G401 (cell line): ENCODE measurements at places on chromosomes 11 and 22. TPM values are rescaled to one million over a fixed set of nuclear protein-coding genes. Genes with fewer than 3 reads are reported as not detected.

- DNase-seq: no peak
Observed at GRCh38 chr22:37314315-37315074, 32.2 kb downstream of the CYTH4 start.

- DNase-seq: peak; percentile 82
Observed at GRCh38 chr11:64138398-64138797, 27.5 kb downstream of the MACROD1 start.

DNA sequence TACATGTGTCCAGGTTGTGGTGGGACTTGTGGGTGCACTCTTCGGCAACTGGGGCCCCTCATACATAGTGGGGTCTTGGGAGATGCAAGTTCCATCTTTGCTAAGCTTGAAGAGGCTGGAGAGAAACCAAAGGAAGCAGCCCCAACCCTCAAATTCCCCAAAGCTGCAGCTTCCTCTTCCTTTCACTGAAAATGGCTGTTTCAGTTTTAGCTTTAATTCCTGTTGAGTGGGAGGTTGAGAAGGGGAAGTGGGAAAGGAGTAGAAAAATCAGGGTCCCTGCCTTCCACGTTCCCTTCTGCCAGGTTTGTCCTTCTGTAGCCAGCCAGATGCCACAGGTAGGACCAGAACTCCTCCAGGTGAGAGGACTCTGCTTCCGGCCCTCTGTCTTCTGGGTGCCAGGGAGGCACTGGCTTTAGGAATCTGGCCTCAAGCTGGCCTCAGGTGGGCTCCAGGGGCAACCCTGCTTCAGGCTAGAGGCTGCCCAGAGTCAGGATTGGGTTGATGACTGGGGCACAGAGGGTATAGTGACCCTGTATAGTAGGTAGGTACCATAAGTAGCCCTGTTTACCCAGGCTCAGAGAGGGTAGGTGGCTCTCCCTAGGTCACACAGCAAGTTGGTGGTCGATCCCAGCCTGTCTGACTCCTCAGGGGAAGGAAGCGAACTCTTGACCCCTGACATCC is 16.2 kb downstream of the P2RY6 start:
- DNase-seq: no peak

DNA sequence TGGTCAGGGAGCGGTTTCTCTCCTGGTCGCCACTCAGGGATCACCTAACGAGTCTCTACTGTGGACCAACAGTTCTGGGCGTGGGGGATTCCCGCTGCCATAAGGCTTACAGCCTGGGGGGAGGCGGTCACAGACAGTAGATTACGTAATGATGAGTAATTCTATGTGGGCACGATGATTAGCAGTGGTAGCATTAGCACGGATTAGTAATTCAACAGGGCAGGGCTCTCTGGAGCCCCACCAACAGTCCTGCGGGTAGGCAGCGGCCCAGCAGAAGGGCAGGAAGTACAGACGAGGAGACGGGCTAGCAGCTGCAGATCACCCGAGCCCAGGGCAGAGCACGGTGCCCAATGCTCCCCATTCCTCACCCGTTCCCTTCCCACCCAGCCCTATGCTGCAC is 3.6 kb downstream of the SHISAL1 start:
- DNase-seq: no peak

DNA sequence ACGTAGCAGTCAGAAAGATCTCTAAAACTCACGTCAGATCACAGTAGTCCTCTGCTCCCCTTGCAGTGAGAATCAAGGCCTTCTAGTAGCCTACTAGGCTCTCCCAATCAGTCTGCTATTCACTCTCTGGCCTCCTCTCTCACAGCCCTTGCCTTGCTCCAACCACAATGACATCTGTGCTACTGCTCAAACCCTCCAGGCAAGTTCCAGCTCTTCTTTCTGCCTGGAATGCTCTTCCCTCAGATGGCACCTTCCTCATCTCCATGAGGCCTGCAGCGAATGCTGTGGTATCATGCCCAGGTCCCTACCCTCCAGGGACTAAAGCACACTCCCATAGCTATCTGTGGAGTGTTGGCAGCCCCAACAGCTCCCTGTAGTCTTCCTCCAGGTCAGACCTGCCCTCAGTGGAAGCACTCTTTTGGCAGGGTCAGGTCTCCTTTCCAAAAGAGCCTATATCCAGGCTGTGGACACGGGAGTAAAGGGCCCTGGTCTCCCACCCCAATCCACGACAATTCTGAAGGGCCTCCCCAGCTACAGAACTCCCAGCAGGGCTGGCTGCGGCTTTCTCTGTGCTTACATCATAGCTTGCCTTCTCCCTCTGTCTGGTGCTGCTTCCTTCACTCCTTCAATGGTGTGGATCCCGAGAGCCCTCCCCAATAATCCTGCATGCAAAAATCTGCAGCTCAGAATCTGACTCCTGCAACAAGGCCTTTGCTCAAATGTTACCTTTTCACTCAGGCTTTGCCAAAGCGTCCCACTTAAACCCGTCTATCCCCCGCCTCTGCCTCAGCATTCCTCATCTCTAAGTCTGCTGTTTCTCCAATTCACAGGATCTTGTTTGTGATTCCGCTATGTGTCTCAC is 8.9 kb downstream of the HIRA start:
- peak; percentile 10 for DNase-seq

DNA sequence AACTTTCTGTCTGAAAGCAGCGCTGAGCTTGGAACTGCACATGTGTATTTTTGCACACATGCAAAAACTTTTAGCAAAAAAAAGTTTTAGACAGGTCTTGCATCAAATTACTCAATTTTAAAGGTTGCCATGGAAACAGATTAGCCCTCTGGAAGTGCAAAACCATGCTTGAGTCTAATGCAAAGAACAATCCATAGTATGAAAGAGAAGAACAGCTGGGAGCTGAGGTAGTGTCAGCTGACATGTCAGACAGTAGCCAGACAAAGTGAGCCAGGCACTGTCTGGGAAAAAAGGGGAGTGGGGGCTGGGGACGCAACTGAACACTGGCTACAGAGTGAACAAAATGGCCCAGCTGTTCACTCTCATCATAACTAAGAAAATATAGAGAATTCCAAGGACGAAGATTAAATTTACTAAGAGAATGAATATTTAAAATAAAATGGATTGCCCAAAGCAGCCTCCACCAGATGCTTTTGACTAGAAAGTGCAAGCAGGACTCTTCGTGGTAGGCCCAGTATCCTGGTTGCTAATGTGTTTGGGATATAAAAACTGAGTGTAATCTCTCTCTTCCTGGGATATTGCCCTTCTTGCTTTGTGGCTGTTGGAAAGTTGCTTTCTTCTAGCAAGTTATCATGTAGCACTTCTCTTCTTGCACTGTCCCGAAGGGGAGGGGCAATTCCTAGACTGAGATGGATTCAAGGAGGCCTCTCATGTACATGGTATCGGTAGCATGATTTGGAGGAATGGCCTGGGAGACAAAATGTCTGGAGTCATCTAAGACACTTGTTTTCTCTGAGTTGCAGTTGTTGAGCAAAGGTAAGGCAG is 434.1 kb upstream of the FAT3 start:
- no peak for DNase-seq

DNA sequence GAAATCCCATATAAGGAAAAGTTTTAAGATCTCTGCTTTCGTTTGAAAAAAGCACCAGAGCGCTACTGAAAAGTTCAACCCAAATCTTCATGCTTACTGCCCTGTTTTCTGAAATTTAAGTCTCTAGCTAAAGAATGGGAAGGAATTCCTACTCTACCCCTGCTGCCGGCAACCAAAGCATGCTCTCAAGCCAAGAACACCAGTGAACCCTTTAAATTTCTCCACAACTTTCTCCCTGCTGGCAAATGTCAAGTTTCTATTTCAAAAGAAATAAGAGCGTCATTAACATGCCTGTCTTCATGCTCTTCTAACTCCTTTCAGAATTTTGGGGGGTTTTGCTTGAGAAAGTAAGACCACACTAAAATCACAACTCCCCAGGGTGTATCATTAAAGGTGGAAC is 6.8 kb upstream of the SMCO4 start:
- no peak for DNase-seq

- DNase-seq: peak; percentile 6
Observed at GRCh38 chr11:65445101-65445603, 22.6 kb downstream of the NEAT1 start.

- no peak for DNase-seq
Observed at GRCh38 chr22:50445071-50445879, 29.6 kb downstream of the SBF1 start.

DNA sequence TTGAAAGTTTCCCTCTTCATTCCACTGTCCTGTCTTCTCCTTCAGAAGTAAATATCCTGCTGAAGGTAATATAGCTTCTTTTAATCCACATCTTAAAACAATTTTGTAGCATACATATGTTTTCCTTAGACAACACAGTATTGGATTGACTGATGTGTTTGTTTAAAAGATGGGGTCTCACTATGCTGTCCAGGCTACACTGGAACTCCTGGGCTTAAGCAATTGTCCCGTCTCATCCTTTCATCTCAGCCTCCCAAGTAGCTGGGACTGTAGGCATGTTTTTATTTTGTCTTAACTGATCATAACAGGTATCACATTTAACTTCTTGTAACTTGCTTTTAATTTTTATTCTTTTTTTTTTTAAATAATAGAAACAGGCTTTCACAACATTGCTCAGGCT is 55.9 kb downstream of the MRTFA start:
- no peak for DNase-seq

DNA sequence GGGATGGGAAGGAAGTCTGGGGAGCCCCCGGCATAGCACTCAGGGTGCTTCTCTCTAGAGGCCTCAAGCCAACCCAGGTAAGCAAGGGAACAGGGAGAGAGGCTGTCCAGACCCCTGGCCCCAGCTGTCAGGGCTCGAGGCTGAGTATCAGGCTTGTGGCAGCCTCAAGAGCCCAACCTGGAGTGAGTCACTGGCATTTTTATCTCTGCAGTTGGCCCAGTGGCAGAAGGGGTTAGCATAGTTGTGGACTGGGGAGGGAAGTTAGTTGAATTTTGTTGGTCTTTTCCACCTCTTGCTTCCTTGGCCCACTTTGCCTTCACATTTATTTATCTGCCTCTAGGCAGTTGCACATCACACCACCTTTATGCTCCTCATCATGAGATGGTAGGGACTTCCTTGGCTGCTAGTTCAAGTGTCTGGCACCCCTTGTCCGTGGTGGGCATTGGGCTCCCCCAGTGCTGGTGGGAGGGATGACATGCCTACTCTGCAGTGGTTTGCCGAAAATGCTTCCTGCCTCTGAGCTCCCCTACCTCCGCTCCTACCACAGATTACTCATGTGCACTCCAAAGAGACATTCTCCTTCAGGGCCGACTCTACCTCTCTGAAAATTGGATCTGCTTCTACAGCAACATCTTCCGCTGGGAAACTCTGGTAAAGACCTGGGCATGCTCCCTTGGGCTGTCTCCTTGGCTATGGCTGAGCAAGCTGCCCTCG is 60.1 kb downstream of the SCN3B start:
- DNase-seq: no peak

DNA sequence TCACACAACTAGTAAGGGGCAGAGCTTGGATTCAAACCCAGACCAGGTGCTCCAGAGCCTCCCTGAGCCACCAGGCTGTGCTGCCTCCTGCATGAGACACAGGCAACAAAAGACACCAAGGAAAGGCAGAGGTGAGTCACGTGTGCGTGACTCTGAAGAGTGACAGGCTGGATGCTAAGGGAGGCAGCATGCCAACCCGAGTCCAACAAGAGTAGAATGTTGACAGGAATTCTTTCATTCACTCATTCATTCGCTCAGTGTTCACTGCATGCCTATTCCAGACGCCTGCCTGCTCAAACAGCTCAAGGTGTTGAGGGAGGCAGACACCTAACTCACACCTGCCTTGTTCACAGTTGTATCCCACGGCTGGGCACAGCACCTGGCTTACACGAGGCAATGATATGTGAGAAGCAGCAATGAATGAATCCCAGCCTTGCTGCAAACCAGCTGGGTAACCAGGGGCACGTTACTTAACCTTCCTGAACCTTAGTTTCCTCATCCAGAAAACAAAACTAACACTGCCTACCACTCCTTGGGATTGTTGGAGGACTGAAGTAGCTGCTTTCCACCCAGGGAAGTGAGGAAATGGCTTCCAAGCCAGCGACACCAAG is 73.8 kb upstream of the ARFGAP3 start:
- DNase-seq: no peak

DNA sequence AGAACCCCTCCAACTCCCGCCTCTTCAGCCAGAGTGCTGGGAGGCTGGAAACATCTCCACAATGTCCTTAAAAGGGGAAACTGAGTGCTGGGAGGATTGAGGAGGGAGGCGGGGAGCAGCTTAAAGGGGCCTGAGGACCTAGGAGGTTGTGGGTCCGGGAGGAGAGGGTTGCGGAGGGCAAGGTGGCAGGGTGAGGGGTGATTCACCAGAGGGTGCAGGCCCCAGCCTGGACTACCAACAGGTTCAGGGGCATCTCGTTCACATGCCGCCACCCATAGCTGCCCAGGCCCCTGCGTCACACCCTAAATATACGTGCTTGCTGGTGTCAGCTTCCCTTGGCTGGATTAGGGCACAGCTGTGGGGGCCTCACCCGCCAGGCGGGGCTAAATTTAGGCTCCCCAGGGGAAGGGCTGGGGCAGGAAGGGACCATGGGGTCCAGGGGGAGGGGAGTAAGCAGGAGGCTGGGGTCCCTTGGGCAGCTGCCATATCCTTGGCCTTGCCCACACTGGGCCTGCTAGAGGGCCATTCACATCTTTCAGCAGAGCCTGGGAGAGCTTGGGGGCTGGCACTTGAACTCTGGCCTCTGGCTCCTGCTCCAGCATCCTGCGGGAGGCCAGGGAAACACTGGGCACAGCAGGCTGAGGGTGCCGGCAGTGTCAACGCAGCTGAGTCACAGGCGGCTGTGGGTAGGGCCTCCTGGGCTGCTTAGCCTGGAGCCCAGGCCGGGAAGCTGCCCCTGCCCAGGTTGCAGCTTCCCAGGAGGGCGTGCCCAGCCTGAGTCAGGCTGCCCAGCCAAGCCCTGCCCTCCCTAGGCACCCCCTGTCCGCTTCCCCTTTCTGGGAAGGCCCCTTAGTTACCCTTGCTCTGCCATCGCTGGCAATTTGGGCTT is 1.3 kb downstream of the EHBP1L1 start:
- no peak for DNase-seq

GRCh38 chr11:117145393-117145761 is 1.3 kb downstream of the PAFAH1B2 start:
- no peak for DNase-seq

GRCh38 chr11:126268361-126268707 is 361 bp downstream of the SRPRA start:
- no peak for DNase-seq

GRCh38 chr11:57427727-57428082 is 784 bp upstream of the SLC43A3 start:
- DNase-seq: peak; percentile 72

DNA sequence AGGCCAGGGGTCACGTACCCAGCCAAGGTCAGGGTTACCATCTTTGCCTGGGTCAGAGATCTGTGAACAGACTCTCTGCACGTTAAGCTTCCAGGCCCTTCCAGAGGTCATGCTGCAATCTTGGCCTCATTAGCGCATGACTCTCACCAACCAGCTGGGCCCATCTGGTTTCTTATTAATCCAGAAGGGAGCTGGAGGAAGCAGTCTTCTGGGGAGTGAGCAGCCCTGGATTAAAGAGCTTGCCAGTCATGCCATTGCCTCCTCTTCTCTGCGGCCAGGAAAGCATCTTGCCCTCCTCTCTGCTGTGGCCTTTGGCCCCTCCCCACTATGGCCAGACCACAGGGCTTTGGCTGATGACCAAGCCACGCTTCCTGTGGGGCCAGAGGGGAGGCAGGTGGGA is 57.4 kb downstream of the CHST1 start:
- no peak for DNase-seq

- no peak for DNase-seq
Observed at GRCh38 chr11:70142221-70142875, 60.7 kb upstream of the FADD start.

MS4A4E gene
- not detected in 2 replicates for total RNA-seq

RIN1 gene
- total RNA-seq: 34.3 and 46.6 TPM in 2 replicates

RTCB gene
- total RNA-seq: 181 and 217 TPM in 2 replicates

CNTN5 gene
- not detected in 2 replicates for total RNA-seq

OR5A1 gene
- total RNA-seq: not detected in 2 replicates

CHRDL2 gene
- total RNA-seq: not detected in 2 replicates

HTATIP2 gene
- not detected in 2 replicates for total RNA-seq

RAC2 gene
- not detected in 2 replicates for total RNA-seq

ZBTB3 gene
- total RNA-seq: 10.6 and 14.1 TPM in 2 replicates

PARVB gene
- total RNA-seq: 67.4 and 86.6 TPM in 2 replicates
